ENCODE measurements at places on chromosomes 13 and 19. TPM values are rescaled to one million over a fixed set of nuclear protein-coding genes. Genes with fewer than 3 reads are reported as not detected.

DNA sequence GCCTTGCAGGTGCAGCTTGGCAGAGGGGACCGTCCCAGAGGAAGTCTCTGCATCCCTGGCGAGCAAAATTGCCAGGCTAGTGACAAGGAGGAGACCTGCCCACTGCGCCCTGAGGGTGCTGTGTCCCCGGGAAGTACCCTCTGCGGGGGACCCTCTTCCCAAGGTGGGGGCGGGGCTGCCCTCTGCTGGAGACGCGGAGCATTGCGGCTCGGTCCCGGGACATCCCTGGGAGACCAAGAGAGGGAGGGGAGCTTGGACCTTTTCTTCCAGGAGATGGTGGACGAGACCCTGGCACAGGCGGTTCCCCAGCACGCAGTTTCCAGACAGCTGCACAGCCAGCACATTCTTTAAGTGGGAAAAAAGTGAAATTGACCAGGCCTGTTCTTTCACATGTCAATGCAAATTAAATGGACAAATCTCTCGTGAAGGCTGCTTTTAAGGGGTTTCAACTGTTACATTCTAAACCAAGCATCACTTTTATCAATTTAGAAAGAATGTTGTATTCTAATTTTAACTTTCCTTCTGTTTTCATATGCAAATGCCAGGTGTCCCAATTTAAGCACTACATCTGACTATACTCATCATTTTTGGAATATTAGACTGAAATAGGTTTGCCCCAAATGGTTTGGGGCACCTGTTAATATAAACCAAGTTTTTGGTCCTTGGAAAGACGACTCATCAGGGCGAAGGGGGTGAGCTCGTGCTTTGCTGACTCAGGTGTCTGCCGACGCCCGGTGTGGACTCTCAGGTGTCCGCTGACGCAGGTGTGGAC, 60.7 kb downstream of the MCF2L start:
- no peak for DNase-seq

The ZFP82 gene
- polyA plus RNA-seq, result 12.3 TPM

The ICAM1 gene
- polyA plus RNA-seq, result 17.5 TPM

GRCh38 chr19:52139252-52140031, at the start of gene ZNF616:
Gene ZNF616 (minus strand): TSS chr19:52139938. CDS start chr19:52130512, 9,426 bp downstream.
- DNase-seq, result peak; percentile 95

DNA sequence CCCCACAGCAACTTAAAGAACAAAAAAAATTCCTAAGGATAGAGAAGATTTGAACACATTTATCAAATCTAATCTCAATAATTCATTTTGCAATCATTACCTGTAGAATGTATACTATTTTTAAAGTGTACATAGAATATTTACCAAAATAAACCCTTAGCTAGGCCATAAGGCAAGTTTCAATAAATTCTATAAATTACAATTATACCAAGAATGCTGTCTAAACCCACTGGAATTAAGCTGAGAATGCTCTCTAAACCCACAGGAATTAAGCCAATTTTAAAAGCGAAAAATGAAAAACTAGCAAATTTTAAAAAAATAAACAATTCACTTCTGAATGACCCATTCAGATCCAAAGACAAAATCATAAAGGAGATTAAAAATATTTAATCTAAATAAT, 540.4 kb upstream of the NBEA start:
- DNase-seq, result no peak

The IL4I1 gene
- 1.5 TPM for polyA plus RNA-seq

DNA sequence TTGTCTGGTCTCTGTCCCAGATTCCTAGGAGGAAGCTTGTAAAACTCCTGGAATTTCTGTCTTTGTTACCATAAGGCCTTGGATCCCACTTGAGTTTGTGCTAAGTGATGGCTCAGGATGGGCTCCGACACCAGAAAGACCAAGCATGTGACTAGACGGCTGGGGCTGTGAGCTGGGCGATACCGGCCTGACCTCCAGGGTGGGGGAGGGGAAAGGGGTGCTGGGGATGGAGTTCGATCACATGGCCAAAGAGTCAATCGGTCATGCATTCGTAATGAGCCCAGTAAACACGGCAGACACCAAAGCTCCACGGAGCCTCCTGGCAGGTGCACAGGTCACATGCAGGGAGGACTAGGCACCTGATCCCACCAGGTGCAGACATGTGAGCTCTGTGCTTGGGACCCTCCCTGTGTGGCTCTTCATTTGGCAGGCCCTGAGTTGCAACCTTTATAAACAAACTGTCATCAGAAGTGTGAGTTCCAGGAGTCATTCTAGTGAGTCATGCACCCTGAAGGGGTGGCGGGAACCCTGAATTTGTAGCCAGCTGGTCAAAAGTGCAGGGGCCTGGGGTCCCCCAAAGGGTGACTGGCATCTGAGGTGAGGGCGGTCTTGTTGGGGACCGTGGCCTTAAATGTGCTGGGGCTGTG, 27.1 kb downstream of the ELAVL1 start:
- DNase-seq, result no peak

DNA sequence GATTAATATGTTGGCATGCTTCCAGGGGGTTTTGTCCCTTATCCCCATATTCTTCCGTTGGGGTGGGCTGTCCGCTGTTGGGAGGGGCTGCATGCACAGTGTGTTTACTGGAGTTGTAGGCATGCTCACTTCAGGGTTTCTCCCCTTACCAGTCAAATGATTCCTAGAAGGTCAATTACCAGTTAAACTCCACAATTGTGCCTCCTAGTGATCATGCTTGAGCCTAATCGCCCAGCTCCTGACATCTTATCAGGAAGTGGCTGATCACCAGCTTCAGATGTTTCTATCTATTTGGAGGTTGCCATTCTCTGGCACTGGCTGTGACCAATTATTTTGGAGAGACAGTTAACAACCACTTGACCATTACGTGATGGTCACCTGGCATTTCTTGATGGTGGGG, 1090.0 kb downstream of the SLITRK5 start:
- no peak for DNase-seq

DNA sequence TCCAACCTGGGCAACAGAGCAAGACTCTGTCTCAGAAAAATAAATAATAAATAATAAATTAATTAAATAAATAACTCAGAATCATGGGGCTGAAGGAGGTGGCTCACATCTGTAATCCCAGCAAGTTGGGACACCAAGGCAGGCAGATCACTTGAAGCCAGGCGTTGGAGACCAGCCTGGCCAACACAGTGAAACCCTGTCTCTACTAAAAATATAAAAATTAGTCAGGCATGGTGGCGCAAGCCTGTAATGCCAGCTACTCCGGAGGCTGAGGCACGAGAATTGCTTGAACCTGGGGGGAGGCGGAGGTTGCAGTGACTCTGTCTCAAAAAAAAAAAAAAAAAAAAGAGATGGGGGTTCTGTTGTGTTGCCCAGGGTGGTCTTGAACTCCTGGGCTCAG, 7.2 kb downstream of the TMEM38A start:
- no peak for DNase-seq

GRCh38 chr13:99908140-99908803, 63.3 kb downstream of the ZIC5 start:
- DNase-seq, result peak; percentile 42

DNA sequence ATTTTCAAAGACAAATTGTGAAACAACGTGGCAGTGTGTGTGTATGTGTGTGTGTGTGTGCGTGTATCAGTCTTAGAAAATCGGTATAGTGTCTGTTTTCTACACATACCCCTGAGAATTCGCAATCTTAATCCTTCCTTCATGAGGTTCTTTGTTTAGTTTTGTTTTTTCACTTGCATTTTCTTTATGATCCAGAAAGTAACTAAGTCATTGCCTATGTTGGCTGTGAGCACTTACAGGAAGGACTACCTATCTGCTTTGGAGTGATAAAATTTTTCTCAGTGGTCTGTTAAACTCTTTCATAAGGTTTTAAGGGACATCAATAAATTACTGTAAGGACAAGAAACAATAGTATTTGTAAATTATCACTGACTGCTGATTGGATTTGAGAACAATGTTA, 1587.1 kb downstream of the PCDH9 start:
- DNase-seq, result no peak

DNA sequence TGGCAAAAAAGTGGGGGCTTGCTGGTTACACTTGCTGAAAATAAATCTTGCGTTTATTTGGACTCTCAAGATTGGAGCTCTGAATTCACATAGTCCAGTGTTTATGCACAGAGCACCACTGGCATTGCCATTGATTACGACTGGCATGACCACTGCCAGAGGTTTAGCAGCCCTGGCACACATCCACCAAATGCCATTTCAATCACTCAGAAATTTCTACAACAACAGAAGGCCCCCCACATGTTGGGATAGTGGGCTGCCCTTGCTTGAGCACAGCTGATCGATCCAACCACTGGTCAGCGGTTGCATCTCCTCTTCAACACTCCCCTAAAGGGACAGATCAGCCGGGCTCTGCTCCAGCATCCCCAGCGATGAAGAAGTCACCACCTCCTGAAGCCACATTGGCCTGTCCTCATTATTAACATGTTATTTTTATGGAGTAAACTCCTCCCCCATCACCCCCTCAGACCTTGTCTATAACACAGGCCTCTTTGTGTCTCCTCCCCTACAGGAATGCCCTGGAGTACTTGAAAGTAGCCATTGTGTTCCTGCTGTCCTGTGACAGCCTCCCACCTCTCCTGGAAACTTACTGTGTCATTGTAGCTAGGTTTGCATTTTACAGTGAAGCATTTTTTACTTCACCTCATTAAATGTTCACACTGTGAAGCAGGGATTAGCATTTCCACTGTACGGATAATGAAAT, 51.3 kb downstream of the CDADC1 start:
- DNase-seq, result no peak

The SMIM17 gene
- polyA plus RNA-seq, result 2.5 TPM

The CD177 gene
- 0.72 TPM for polyA plus RNA-seq

The RAB3D gene
- polyA plus RNA-seq, result 13.6 TPM

The TPTE2 gene
- polyA plus RNA-seq, result 0.22 TPM

The WDR87 gene
- 0.03 TPM for polyA plus RNA-seq

DNA sequence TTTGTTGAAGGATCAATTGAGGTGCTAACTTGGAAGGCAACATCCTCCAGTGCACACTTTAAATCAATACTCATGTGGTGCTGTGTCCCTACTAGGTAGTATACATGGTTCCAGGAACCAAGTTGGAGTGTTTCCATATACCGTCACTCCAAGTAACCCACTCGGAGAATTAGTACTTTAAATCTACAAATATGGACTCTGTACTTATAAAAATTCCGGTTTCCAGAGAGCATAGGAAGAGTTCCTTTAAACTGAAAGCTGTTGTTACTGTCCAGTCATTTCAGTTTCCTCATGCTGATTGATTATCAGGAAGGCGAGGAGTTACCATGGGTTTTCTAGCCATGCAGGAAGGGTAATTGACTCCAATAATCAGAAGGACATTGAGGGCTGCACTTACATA, 7.2 kb downstream of the CPB2 start:
- DNase-seq, result no peak

GRCh38 chr13:46983881-46984280, 87.0 kb upstream of the HTR2A start:
- no peak for DNase-seq

GRCh38 chr19:11767633-11768133, 883 bp downstream of the ZNF441 start:
- peak; percentile 28 for DNase-seq

DNA sequence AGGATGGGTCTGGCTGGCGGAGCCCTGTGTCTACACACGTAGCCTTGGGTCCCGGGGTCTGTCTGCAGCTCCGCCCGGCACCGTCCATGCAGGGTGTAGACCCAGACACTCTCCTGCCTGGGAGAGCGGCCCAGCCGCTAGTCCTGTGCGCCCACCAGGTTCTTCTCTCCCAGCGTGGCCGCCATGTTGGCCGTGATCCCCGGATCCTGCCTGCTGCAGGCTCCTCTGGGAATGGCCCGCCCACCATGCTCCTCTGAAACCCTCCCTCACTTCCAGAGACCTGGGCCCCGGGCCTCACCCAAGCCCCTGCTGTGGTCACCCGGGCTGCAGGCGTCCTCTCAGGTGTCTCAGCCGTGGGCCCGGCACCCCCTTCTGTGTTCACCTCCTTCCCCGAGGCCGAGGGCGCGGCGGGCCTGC, 57.7 kb upstream of the MCF2L start:
- no peak for DNase-seq

GRCh38 chr13:49649963-49650312, 21.6 kb downstream of the ARL11 start:
- DNase-seq, result no peak

- no peak for DNase-seq
These were observed 421.1 kb downstream of the FGF9 start for GRCh38 chr13:22091971-22092300.

The PROZ gene
- polyA plus RNA-seq, result 0.21 TPM

DNA sequence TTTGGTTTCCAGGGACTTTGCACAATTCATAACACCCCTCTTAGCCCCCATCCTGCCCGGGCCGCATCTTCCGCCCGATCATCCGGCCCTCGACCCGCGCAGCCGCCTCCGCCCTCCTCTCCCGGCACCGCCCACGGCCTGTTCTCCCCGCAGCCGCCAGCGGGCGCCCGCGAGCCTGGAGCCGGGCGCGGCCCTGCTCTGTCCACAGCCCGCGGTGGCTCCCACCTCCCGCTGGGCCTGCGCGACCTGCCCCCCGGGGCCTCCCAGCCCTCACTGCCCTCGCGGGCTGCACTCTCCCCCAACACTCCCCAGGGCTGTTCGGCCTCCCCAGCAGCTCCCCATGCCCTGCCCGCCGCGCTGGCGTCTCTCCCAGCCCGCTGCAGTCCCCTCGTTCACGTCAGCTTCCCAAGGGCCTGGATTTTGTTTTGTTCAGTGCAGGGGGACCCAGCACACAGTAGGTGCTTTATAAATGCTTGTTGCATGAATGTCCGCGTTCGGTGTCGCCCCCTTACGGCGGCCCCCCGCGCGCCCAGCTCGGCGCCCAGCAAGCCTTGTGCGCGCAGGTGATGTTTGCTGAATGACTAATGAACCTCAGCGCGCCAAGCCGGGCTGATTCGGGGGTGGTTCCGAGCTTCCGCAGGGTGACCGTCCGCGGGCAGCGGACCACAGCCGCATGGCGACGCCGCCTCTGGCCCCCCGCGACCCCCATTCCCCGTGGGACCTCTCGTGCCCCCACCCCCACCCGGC, 4.6 kb upstream of the APC2 start:
- peak; percentile 44 for DNase-seq

- DNase-seq, result no peak
These were observed 971.6 kb upstream of the MIR17HG start for GRCh38 chr13:90375851-90376250.

- no peak for DNase-seq
These were observed 312.7 kb downstream of the FGF14 start for GRCh38 chr13:102089177-102089576.

- DNase-seq, result no peak
These were observed 26.9 kb upstream of the KL start for GRCh38 chr13:32989290-32989667.

Data from right lung (tissue), 10 donors.